C1 segment of cervical spinal cord (tissue), 14 donors: ENCODE measurements at places on chromosomes 4 and X.

- no peak for DNase-seq
Observed at GRCh38 chr4:108637856-108638255, 12.5 kb upstream of the OSTC start.

GRCh38 chr4:24013668-24014422, 124.0 kb upstream of the PPARGC1A start:
- DNase-seq: no peak

DNA sequence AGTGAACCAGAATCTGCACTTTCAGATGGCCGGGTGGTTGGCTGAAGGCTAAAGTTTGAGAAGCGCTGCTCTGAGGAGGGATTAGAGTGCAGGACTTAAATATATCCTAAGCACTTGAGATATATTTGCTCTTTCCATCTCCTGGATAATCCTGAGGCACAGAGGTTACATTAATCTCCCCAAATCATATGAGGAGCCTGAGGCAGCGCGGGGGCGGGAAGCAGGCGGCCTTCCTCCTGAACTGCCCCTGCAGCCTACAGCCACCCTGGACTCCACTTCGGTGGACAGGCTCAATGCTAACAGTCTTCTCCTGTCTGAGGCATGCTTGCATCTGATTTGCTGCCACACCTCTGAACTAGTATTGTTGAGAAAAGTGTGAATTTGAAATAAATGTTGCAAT, 72.5 kb downstream of the AFAP1 start:
- no peak for DNase-seq

GRCh38 chrX:2642791-2643190, 48.3 kb upstream of the CD99 start:
- DNase-seq: no peak

- DNase-seq: peak; percentile 2
Observed at GRCh38 chrX:129523079-129523911, at the start of gene SMARCA1. Gene SMARCA1 (minus strand): TSS chrX:129523490. CDS start chrX:129523370, 120 bp downstream.

DNA sequence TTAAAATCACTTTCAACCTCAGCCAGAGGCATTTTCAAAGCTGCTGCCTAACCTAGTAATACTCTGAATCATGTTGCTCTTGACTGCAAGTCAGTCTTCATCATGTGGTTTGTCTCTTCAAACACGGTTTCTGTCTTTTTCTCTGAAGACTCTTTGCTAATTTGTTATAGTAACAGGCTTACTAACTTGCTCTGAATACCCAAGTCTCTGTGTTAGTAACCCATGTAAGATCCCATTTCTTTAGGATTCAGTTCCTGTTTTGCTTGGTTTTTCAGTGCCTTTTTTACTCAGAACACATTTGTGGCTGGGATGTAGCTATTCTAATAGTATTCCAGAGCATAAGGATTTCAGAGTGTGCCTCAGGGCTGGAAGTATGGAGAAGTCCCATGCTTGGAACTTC, 1450.6 kb upstream of the IGFBP7 start:
- DNase-seq: no peak

GRCh38 chr4:160143574-160143973, 1040.7 kb downstream of the RAPGEF2 start:
- no peak for DNase-seq

GRCh38 chr4:2151544-2151943, 90.4 kb downstream of the HAUS3 start:
- DNase-seq: no peak

DNA sequence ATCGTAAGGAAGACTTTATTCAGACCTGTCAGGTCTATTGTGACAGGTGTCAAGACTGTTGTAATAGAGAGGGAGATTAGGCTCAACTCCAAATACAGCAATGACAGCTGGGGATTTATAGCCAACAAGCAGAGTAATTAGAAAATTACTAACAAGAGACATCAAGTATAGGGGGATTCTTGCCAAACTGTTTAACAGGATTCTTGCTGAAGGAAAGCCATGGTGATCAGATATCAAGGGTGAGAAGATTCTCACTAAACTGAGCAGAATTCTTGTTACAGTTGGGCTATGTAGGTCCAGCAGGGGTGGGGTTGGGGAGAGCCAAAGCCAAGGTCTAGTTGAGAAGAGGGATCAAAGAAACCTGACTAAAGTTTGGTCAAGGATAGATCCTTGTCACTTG, 461.0 kb upstream of the GALNT7 start:
- DNase-seq: no peak

DNA sequence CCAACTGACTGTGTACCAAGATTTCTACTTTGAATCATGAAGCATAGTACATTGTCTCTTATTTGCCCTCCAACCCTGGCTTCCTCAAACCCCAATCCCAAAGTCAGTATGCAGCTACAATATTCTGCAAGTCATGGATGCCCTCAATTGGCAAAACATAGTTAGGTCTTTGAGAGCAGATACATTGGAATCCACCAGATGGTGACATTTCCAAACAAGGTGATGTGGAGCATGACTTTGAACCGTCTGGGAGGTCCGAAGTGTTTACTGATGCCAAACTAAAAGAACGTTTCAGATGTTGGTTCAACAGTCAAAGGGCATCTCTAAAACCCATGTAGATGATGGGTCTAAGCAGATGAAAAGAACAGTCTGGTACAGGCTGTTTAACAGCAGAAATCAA, 43.7 kb upstream of the FRMD7 start:
- DNase-seq: no peak

GRCh38 chr4:176566769-176567168, 226.0 kb downstream of the VEGFC start:
- DNase-seq: no peak

GRCh38 chrX:31091819-31092218, 20.0 kb upstream of the FTHL17 start:
- DNase-seq: no peak
